ENCODE measurements at places on chromosomes 7 and 10. TPM values are rescaled to one million over a fixed set of nuclear protein-coding genes. Genes with fewer than 3 reads are reported as not detected.

The SAMD9L gene
- total RNA-seq = not detected

The CACUL1 gene
- total RNA-seq = 42.7 TPM

The DPYSL4 gene
- 0.12 TPM for total RNA-seq

The GIMAP1 gene
- total RNA-seq = not detected

The GRK5 gene
- 8.9 TPM for total RNA-seq

The PRPS1L1 gene
- total RNA-seq = not detected

The ITIH5 gene
- 0.51 TPM for total RNA-seq
